ENCODE measurements at places on chromosomes 2 and 18. TPM values are rescaled to one million over a fixed set of nuclear protein-coding genes. Genes with fewer than 3 reads are reported as not detected.

Gene ALKAL2
- not detected for total RNA-seq

Gene DSG4
- not detected for total RNA-seq

Gene EPC2
- total RNA-seq: 20.1 TPM

Gene ACVR1
- 23.7 TPM for total RNA-seq

Gene CD207
- total RNA-seq: not detected

Gene MALT1
- total RNA-seq: 13.6 TPM

Gene EPHA4
- 35.3 TPM for total RNA-seq

Gene CCDC141
- under 0.01 TPM for total RNA-seq

Gene SERPINB4
- under 0.01 TPM for total RNA-seq

Gene SERPINB13
- not detected for total RNA-seq

Gene ASXL3
- 0.59 TPM for total RNA-seq

Gene RBBP8
- total RNA-seq: 40.5 TPM

Gene TUBA3D
- total RNA-seq: not detected

Gene PDE1A
- 0.39 TPM for total RNA-seq
